Fibroblast of skin of right quadriceps (primary cell): ENCODE measurements at places on chromosomes 4 and X.

DNA sequence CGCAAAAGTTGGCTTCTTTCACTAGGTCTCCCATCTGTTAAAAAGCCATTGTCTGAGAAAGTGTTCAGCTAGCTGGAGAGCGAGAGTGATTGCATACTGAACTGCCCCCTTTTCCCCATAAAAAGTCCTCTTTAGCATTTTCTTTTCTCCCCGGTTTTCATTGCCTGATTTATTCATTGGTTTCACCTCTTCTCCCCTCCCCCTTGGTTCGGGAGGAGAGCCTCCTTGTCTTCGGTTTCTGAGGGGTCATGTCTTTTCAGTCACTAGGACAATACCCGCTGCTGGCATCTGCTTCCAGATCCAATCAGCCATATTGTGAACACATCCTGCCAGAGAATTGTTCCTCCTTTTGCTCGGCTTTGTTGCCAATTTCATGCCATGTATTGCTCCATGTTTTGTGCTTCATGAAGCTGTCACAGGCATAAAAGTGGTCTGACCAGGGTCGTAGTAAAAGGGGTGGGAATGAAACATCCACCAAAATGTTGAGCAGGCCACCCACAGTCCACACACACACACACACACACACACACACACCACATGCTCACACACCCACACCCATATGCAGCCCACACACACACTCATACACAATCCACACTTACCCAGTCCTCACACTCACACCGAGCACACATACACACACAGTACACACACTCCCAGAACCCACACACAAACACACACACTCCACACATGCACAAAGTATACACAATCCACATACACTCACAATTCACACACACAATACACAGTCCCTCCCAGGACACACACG, 136.0 kb downstream of the NKX6-1 start:
- DNase-seq, result no peak

DNA sequence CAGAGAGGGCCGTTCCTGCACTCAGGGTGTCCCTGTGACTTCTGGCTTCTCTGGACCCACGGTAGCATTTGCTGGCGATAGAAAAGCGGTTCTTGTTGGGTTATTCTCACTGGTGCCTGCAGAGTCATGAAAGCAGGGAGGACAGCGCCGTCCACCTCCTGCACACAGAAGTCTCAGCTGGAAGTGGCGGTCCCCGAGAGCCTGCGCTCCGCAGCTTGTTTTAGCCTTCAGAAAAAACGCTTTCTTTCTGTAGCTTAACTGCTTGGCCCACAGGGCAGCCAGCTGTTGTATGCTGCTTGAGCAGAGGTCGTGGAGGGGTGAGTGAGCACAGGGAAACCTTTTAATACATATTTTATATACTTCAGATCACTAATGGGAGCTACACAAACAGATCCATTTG, 400.7 kb upstream of the FAT1 start:
- no peak for DNase-seq

DNA sequence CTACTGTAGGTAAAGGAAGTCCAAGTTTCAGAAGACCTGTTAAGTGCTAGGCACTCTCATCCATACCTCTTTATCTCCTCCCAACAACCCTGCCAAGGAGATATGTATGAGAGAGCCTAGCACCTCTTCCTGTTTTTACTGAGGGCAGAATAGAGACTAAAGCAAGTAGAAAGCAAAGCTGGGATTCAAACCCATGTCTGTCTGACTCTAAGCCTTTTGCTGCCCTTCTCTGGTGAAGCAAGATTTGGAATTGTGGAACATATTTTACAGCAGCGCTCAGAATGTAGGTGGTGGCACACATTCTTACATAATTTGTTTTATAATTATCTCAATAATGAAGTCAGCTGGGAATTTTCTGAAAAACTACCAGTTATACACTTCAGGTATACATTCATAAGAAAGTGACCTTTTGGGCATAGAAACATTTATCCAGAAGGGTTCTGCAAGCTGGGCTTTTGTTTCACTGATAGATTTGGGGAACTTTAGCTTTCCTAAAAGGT, 41.7 kb downstream of the SEPTIN11 start:
- DNase-seq, result no peak

DNA sequence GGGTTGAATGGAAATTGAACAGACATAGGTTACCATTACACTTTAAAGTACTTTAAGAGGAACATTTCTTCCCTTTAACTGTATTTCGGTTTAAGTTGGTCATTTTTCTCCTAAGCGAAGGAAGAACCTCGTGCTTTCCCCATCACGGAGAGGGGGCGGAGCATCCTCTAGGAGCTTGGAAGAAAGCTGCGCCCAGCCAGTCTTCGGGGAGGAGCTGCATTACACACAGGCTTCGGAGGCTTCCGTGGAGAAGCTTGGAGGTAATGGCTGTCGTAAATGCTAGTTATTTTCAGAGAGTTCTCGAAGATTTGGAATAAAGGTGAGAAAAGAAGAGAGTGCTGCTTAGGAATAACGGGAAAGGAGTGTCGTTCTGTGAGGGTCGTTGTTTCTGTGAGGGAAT, at the start of gene PWWP3B:
Gene PWWP3B, plus strand, starts transcription at position 199 of the 400 bp plus-strand sequence. CDS start 37,128 bp downstream, outside the sequence.
- DNase-seq, result peak; percentile 15

DNA sequence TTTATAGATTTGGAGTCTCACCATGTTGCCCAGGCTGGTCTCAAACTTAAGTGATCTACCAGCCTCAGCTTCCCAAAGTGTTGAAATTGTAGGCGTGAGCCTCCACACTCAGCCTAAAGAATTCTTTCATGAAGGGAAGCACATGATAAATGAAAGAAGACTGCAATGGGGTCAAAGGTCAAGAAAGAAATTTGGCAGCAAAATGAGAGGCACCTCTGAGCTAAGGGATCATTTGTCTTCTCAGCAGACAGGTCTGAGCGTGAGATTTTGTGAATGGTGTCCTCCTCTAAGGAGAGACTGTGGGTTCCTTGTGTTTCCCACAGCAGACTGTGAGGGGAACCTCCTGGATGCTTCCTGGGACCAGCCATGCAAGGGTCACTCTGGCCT, 57.5 kb upstream of the EGFL6 start:
- DNase-seq, result peak; percentile 31

DNA sequence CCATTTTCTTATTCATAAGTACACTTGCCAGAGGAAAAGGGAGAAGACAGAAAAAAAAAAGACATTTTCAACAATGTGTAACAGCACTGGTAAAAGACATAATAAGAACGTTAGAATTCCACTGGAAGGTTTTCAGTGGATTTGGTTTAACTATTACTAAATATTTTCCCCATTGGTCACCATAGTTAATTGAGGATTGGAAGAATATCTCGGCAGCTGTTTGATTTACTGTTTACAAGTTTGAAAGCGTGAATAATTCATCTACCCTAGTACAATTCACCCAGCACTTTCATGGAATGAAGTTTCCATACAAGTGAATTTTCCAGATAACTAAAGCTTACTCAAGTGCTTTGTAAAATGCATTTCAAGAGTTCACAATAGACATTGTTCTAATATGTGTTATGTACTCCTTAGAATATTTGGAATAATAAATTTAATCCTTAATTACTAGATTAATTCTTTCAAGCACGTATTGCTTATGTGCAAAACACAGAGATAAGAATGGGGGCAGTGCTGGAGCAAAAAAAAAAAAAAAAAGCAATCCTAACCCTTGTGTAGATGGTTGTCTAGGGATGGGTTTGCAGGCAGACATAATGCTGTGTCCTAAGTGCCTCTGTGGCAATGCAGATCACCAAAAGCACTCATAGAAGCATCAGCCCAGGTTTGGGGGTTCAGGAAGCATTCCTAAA, 57.1 kb downstream of the ENPEP start:
- no peak for DNase-seq

DNA sequence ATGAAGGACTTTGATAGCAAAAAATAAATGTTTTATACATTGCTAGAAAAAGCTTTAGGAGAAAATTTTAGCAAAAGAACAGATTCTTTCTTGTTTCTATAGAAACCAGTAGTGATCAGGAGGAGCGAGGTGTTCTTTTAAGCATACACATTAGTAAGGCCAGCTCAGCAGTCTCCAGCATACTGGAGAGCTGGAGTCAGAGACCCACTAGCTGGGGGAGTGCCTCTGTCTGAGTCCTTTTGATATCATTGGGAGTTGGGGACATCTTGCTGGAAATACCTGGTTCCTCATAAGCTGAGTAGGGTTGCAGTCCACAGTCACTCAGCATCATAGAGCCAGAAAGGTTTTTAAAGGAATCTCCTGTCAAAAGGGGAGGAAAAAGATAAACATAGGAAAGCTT, 67.4 kb downstream of the AFF2 start:
- DNase-seq, result peak; percentile 10

DNA sequence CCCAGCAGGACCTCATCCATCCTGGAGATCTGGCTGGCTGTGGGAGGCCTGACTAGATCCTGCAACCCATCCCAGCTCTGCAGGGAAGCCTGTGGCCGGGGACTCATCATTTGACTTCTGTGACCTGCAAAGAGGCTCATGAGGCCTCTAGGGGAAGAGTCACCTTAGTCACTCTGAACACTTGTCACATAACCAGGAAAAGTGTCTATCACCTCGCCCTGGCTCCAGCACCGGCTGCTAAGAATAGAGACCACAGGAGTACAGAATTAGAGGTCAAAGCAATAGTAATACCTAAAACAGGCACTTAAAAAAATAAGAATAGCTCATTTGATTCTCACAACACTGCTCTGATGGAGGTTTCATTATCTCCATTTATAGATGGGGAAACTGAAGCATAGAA, 3.8 kb upstream of the NSG1 start:
- no peak for DNase-seq

GRCh38 chr4:107721436-107722100, 1.5 kb upstream of the PAPSS1 start:
- DNase-seq, result no peak

DNA sequence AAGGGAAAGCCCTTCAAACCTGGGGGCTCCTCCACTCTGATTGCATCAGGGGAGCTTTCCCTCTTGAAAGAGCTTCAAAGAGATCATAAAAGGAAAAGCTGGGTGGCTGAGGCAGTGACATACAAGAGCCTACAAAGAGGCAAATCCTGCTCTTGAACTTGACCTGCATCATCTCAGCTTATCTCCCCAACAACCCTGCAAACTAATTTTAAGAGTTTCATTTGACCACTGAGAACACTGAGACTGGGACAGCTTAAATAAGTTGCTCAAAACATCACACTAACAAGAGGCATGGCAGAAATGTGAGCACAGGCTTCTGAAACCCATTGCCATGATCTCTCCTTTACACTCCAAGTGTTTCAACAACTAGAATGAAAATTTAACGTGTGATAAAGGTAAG, 101.6 kb upstream of the PPARGC1A start:
- no peak for DNase-seq

GRCh38 chr4:55938481-55938880, 10.3 kb upstream of the CEP135 start:
- DNase-seq, result no peak
